ENCODE measurements at places on chromosomes 1 and 21. TPM values are rescaled to one million over a fixed set of nuclear protein-coding genes. Genes with fewer than 3 reads are reported as not detected.
A peak's percentile ranks its signal among the peaks of the same experiment; 100 is the strongest.

DNA sequence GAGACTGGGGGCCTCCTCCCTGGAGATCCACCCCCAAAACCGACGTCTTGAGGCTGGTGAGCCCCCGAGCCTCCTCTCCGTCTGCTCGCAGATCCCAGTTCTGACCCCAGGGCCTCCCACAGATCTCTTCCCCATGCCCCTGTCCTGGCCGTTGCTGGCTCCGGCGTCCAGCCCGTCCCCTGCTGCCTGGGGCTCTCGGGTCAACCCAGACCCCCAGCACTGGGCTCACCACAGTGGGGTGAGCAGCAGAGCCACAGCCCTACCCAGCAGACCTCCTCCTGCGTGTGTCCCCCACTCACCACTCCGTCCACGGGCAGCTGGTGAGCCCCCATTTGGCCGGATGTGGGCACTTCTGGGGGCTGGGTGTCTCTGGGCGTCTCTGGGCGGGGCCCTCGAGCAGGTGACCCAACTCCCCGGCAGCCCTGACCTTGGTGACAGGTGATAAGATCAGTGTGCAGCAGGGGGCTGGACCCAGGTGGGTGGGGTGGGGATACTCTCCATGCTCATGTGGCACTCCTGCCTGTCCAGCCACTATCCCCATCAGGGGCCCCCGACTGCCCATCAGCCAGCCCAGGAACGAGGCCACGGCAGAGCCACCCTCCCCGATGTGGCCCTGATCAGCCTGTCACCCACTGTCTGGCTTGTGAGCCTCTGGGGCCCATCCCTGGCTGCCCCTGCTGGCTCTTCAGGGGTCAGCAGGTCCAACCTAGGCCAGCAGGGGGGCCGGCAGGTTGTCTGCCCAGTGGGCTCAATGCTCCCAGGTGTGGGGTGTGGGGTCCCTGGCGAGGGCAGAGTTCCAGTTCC is 709 bp downstream of the TNFRSF14 start:
- DNase-seq, result peak; percentile 23

The CLIC6 gene
- not detected for total RNA-seq

The SLC16A1 gene
- total RNA-seq, result 74.2 TPM

The SPATA45 gene
- not detected for total RNA-seq

DNA sequence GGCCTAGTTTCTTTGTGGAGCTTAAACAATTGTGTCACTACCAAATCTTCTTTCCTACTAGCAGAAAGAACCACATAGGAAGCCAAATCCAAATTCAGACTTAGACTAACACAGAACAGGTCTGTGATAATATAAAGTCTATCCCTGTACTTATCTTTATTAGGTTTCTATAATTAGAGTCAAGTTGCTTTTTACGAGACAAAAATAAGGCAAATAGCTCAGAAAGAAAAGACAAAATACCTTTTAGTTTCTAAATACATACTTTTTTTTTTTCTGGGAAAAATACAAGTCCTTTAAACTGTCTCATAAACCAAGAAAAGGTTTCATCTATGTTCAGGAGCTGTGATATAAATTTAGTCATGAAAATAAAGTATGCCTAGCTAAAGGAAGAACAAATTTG is 78.9 kb upstream of the LBR start:
- no peak for DNase-seq

The GNG12 gene
- 31.1 TPM for total RNA-seq

The TNN gene
- total RNA-seq, result not detected

DNA sequence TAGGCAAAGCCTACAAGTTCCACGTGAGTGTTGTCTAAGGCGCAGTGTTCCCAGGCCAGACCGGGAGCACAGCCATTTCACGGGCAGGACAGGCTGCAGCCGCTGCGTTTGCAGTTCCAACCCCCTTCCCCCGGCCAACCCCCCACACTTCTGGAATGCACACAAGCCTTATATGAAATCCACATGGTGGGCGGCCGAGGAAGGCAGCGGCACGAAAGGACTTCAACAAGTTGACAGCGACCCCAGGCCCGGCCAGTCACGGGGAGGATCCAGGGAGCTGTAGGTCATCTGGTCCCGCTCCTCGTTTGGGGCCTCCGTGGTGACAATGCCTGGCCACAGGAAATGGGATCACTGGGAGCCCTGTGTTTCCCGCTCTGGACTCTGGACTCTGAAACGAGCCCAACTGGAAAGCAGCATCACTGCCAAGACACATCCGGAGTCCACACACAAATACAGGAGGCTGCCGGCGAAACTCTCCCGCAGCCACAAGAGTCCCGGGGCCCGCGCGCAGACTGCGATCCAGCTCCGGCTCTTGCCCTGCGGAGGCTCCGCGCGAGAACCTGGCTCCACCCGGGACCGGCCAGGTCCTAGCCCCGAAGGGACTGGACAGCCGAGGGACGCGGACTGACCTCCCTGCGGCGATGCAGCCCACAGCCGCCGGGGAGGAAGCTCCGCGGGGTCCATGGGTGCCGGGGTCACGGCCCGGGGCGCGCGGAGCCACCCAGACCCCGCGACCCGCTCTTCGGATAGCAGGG is 794 bp downstream of the NID1 start:
- DNase-seq, result no peak

DNA sequence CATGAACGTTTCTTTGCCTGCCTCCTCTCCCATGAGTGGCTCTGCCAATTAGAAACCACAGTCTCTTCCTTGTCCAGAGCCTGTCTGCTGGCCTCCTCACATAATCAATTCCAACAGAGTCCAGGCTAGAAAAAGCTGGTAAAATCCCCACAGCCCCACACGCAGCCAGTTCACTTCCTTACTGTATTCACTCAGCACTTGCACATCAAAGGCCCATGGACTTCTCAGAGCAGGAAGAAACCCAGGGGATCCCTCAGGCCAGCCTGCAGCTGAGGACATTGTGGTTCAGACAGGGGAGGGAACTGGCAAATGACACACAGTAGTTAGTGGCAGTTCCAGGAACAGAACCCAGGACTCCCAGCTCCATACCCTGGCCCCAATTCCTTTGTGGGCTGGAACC is 171.6 kb upstream of the EDN2 start:
- no peak for DNase-seq

GRCh38 chr1:22379566-22379965 is 72.1 kb upstream of the ZBTB40 start:
- DNase-seq, result no peak

The USH2A gene
- total RNA-seq, result not detected

- peak; percentile 61 for DNase-seq
These were observed 13.1 kb downstream of the S100A10 start for GRCh38 chr1:151980287-151981177.

The TRIM46 gene
- total RNA-seq, result not detected

GRCh38 chr21:45724345-45724961 is 80.9 kb downstream of the PCBP3 start:
- no peak for DNase-seq

DNA sequence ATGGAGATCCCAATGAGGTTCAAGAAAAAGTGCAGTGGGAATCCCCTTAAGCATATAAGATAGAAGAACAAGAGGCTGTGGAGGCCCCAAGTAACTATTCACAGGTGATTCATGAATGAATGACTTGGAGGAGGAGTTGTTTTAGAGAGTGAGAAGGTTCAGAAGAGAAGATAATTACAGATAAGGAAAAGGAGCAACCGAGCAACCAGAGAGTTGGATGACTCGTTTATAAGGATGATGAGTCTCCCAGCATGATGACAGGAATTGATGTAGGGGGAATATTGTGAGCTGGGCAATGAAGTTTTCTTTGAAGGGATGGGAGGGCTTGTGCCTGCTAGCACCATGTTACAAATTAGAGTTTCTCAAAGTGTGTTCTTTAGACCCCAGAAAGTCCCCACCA is 9.8 kb downstream of the C8A start:
- no peak for DNase-seq

- no peak for DNase-seq
These were observed 2.5 kb upstream of the TBX15 start for GRCh38 chr1:118990513-118991152.

GRCh38 chr1:210695026-210695425 is 366.3 kb downstream of the HHAT start:
- no peak for DNase-seq

All from HT-29 (cell line).